Stimulated activated CD4-positive, alpha-beta T cell treated with anti-CD3 and anti-CD28 coated beads, Interleukin-15, amount 100 ng/mL, for 24 hours (primary cell): ENCODE measurements at places on chromosomes 1 and 21.
A peak's percentile ranks its signal among the peaks of the same experiment; 100 is the strongest.

DNA sequence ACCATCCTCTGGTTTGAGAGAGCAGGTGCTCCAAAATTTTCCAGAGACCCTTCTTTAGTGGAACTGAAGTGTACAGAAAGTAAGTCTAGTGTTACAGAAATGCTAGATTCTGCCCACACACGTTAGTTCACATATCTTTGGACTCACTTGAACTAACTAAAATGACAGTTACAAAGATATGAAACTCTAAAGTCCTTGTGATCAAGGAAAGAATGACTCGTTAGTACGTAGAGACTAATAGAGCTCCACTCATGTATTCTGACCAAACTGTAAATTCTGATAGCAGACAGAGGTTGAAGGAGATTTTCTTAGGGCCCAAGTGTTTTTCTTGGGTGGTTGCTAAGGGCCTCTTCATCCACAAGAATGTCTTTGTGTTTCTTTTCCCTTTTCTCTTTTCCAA is 491.5 kb upstream of the B3GALT2 start:
- no peak for DNase-seq

- DNase-seq, result no peak
These were observed 21.0 kb upstream of the MOB3C start for GRCh38 chr1:46637444-46638083.

DNA sequence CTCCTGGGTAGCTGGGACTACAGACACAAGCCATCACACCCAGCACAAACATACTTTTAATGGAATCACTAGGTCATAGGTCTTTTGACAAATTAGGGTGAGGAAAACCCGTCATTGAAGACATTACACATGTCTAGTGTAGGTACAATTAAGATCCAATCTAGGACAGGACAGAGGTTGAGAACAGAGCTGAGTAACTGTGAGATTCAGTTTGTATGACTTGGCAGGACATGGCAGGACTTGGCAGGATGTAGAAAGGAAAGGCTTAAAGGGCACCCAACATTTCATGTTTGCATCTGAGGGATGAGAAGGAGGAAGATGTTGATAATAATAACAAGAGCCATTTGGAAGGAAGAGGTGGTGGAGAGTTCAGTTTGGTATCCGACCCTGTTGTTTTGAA is 483.8 kb downstream of the PCP4 start:
- no peak for DNase-seq

DNA sequence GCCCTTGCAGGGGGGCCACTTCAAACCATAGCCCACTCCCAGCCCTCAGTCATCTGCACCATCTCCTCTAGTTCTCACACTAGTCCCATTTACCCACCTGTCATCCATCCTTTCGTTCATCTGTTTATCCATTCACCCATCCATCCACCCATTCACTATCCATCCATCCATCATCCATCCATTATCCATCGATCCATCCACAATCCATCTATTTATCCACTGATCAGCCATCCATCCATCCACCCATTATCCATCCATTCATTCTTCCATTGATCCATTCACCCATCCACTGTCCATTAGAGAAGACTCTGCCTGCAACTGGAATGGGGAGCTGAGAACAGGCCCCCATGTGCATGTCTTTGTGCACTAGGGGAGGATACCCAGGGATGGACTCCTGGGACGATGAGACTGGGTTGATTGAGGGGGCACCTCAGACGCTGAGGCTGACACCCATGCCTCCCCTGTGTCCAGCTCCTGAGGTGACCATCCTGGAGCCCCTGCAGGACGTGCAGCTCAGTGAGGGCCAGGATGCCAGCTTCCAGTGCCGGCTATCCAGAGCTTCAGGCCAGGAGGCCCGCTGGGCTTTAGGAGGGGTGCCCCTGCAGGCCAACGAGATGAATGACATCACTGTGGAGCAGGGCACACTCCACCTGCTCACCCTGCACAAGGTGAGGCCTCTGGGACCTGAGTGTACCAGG is 97.9 kb downstream of the TRIM11 start:
- DNase-seq, result no peak

GRCh38 chr1:74856174-74856573 is 123.2 kb downstream of the TYW3 start:
- DNase-seq, result no peak

GRCh38 chr1:26372039-26372438 is 511 bp downstream of the ZNF683 start:
- DNase-seq, result no peak

GRCh38 chr1:201400852-201401230 is 1.7 kb upstream of the LAD1 start:
- no peak for DNase-seq

DNA sequence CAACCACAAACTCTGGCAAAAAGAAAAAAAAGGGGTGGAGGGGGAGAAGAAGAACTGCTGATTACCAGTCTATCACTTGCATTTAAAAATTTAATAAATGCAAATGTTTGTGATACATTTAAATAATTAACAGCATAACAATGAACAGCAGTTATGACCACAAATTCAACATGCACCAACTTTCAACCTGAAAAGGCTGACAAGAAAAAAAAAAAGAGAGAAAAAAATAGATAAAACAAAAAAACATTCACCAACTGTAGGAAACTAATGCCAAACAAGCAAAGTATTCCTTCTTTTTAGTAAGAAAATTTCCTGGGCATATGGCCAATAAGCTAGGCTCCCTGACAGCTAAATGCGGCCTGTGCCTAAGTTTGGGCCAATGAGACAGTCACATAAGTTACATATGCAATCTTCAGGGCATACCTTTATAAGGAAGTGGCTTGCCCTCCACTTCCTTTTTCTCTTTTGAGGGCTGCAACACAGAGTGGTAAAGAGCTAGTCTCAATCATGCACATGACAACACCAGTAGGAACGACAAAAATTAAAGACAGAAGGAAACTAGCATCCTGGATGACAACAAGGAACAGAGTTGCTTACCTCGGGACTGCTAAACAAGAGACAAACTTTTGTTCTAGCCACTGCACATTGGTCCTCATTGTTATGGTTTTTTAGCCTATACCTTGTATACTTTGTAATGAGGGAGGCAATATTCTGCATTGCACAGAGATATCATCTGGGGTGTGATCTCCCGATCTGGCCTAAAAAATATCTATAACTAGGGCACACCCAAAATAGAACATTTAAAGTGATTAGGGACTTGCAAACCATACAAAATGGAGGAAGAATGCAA is 24.2 kb upstream of the PHTF1 start:
- peak; percentile 34 for DNase-seq

DNA sequence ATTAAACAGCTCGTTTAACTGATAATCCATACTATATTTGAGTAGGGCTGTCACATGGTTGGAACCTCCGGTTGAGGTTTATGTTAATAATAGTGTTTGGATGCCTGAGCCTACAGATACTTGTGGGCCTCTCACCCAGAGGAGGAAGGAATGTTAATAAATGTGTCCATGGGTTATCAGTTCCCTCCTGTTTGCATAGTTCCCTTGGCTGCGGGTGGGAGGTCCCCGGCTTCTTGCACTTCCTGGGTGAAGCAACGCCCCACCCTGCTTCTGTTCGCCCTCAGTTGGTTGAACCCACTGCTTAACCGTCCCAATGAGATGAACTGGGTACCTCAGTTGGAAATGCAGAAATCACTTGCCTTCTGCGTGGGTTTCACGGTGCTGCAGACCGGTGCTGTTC is 23.6 kb upstream of the GBP1 start:
- DNase-seq, result no peak

GRCh38 chr1:161718559-161719324 is 2.6 kb upstream of the FCRLB start:
- DNase-seq, result no peak

DNA sequence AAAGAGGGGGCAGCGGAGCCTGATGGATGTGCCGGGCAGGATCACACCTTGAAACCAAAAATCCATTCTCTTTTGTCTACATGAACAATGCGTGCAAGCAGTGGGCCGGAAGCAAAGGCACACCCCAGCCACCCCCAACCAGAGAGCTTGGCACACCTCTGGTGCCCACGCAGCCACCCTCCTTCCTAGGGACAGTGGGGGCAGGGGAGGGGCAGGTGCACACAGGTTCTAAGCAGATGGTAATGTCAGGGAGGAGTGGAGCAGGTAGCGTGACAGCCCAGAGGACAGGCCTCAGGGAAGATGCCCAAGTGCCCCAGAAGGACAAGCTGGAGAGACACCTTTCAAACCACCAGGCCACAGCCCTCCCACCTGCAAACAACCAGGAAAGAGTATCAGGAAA is 36.5 kb downstream of the SYF2 start:
- no peak for DNase-seq

GRCh38 chr1:57024428-57024827 is 58.6 kb upstream of the C8B start:
- DNase-seq, result no peak

- DNase-seq, result no peak
These were observed 99.0 kb downstream of the KCNK2 start for GRCh38 chr1:215181518-215181917.

- DNase-seq, result peak; percentile 48
These were observed 8.3 kb downstream of the CDKN2C start for GRCh38 chr1:50978144-50978851.

DNA sequence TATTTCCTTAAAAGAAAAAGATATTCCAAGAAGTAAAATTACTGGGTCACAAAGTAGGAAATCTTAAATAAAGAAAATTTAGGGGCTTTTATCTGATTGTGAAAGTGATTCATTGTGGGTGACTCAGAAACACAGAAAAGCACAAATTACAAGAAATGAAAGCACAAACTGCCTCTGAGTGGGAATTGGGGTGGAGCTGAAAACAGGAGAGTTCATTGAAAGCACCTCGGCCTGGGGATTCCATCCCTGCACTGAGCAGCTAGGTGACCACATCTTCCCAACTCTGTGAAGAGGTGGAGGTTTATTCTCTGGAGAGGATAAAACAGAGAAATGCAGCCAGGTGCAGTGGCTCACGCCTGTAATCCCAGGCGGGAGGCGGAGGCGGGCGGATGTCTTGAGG is 7.4 kb downstream of the GJA4 start:
- peak; percentile 35 for DNase-seq
